HepG2 (cell line): ENCODE measurements at places on chromosomes 3 and 15. TPM values are rescaled to one million over a fixed set of nuclear protein-coding genes. Genes with fewer than 3 reads are reported as not detected.

CLDN18 gene
- total RNA-seq = not detected in 2 replicates

UACA gene
- total RNA-seq = 17.8 and 22.1 TPM in 2 replicates

ADGRG7 gene
- total RNA-seq = not detected in 2 replicates

SACM1L gene
- 27.8 and 37.4 TPM in 2 replicates for total RNA-seq

DNA sequence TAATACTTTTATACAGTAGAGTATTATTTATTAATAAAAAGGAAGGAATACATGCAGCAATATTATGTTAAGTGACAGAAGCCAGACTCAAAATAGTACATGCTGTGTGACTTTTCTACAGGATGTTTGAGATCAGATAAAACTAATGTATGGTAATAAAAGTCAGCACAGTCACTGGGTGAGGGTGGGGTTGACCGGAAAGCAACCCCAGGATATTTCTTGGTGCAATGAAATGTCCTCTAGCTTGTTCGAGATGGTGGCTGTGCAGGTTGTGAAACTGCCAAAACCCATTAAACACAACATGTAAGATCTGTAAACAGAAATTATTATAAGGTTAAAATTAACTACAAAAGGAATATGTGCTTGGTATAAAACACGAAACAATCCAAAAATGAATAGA, 20.8 kb upstream of the ALDH1L1 start:
- H3K4me3 ChIP-seq = no peak overlapping the region
- H3K36me3 ChIP-seq = no peaks in the 10 kb centered on the region
- H3K4me1 ChIP-seq = peaks cover 9% of the 10 kb centered on the region
- no peaks in the 10 kb centered on the region for H3K27me3 ChIP-seq
- no peak overlapping the region for H3K27ac ChIP-seq
- DNase-seq = no peak

DNA sequence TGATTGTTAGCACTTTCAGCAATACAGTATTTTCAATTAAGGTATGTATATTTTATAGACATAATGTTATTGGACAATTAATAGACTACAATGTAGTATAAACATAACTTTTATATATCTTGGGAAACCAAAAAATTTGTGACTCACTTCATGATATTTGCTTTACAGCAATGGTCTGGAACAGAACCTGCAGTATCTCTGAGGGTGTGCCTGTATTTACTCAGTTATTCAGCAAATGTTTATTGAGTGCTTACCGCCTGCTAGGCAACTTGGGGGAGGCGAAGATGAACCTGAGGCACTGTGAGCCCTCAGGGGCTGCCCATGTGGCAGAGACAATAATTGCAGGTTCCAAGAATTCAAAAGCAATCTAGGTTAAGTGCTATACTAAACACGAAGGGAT, 144.8 kb downstream of the GABRB3 start:
- no peaks in the 10 kb centered on the region for H3K36me3 ChIP-seq
- no peaks in the 10 kb centered on the region for H3K4me1 ChIP-seq
- H3K27me3 ChIP-seq = no peaks in the 10 kb centered on the region
- H3K27ac ChIP-seq = no peak overlapping the region
- no peak overlapping the region for H3K4me3 ChIP-seq

- H3K36me3 ChIP-seq = no peaks in the 10 kb centered on the region
- no peak overlapping the region for H3K4me3 ChIP-seq
- no peaks in the 10 kb centered on the region for H3K4me1 ChIP-seq
Measured at GRCh38 chr3:7309641-7310102, 448.8 kb downstream of the GRM7 start.

GRCh38 chr3:43525941-43526607, 95.7 kb downstream of the ANO10 start:
- H3K36me3 ChIP-seq = no peaks in the 10 kb centered on the region
- H3K4me3 ChIP-seq = no peak overlapping the region
- H3K27ac ChIP-seq = no peak overlapping the region
- H3K4me1 ChIP-seq = peaks cover 13% of the 10 kb centered on the region; the same call in 1 of the 2 replicates
- no peaks in the 10 kb centered on the region for H3K27me3 ChIP-seq

- H3K36me3 ChIP-seq = no peaks in the 10 kb centered on the region
- H3K27me3 ChIP-seq = no peaks in the 10 kb centered on the region
- no peak overlapping the region for H3K4me3 ChIP-seq
- H3K4me1 ChIP-seq = peaks cover 32% of the 10 kb centered on the region
- H3K27ac ChIP-seq = peak overlapping the region; percentile 11
- peak; percentile 28 for DNase-seq
Measured at GRCh38 chr15:51132384-51133139, 37.9 kb upstream of the TNFAIP8L3 start.

- H3K36me3 ChIP-seq = no peaks in the 10 kb centered on the region
- H3K4me1 ChIP-seq = no peaks in the 10 kb centered on the region
- no peak overlapping the region for H3K27ac ChIP-seq
- H3K4me3 ChIP-seq = no peak overlapping the region
Measured at GRCh38 chr3:26273196-26273595, 349.4 kb upstream of the LRRC3B start.
